ENCODE measurements at places on chromosomes 6 and 20.

GRCh38 chr6:159935065-159935464, 33.8 kb upstream of the IGF2R start:
- no peak for DNase-seq

- DNase-seq, result no peak
Observed at GRCh38 chr20:64036346-64037198, 590 bp downstream of the C20orf204 start.

GRCh38 chr20:50359607-50360217, 150.5 kb upstream of the PTPN1 start:
- DNase-seq, result no peak

GRCh38 chr6:142246960-142247359, 54.8 kb upstream of the ADGRG6 start:
- DNase-seq, result no peak

- DNase-seq, result peak; percentile 59
Observed at GRCh38 chr6:77178821-77179220, 284.5 kb downstream of the HTR1B start.

- peak; percentile 48 for DNase-seq
Observed at GRCh38 chr6:6758915-6759654, 170.6 kb downstream of the LY86 start.

- no peak for DNase-seq
Observed at GRCh38 chr20:63100174-63100925, 93.6 kb upstream of the BHLHE23 start.

DNA sequence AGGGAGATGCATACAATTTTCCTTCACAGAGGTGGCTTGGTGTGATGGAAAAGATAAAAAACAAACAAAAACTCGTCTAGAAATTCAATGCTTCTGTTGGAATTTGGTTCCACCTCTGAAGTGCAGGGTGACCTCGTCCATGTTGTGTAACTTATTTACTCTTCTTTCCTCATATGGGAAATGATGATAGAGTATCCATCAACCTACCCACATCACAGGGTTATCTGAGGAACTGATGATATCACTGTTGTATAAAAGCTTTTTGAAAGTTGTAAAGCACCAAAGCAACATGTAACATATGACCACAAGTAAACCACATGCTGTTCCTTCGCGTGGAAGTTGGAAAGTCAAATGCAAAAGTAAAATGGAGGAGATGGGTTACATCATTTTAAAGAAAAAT, 212.0 kb upstream of the SGK1 start:
- DNase-seq, result peak; percentile 55

- peak; percentile 48 for DNase-seq
Observed at GRCh38 chr20:63740070-63740626, 572 bp downstream of the SLC2A4RG start.

DNA sequence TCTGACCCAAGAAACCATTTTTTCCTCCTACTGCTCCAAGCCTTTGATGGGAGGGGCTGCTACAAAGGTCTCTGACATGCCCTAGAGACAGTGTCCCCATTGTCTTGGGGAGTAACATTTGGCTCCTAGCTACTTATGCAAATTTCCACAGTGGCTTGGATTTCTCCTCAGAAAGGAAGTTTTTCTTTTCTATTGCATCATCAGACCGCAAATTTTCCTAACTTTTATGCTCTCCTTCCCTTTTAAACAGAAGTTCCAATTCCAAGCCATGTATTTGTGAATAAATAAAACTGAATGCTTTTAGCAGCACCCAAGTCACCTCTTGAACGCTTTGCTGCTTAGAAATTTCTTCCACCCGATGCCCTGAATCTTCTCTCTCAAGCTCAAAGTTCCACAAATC, 51.0 kb downstream of the SLC22A2 start:
- no peak for DNase-seq

- no peak for DNase-seq
Observed at GRCh38 chr6:39269961-39270360, 40.7 kb upstream of the KCNK5 start.

- DNase-seq, result peak; percentile 21
Observed at GRCh38 chr6:83193747-83194566, 800 bp downstream of the RWDD2A start.

DNA sequence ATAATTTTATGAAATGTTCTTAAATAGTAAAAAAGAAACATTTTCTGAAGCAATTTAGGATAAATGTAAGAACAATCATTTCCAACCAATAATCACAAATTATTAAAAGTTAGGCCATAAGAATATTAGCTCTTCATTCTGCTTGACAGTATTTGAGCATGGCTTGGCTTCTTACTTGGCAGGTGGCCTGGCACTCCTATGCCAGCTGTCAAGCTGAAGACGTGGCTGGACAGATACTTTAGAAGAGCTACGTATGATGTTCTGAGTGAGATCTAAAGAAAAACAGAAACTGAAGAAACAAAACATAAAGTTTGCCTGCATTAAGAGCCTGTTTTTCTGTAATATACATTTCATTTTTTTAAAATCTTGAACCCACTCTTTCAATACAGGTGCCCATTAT, 438.9 kb downstream of the GRIK2 start:
- no peak for DNase-seq

DNA sequence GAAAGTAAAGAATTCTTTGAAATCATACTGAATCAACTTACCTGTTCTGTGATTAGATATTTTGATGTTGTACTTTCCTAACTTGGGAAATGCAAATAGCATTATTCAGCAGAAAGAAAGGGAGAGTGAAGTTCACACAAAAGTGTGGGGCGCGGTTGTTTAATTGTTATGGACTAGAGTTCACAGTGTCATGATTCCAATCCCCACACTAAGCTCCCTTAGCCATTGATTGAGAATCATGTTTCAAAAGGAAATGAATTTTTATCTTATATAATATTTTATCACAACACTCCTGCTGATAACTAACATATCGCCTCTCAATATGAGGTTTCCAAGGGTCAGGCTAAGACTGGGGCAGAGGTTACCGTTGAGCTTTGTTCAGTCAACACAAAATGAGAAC, 3.0 kb upstream of the GSTA5 start:
- DNase-seq, result no peak

Measured in AG10803 (cell line).